ACHN (cell line): ENCODE measurements at places on chromosomes 6 and 20.
A peak's percentile ranks its signal among the peaks of the same experiment; 100 is the strongest.

GRCh38 chr20:63230800-63231268, 4.9 kb upstream of the BIRC7 start:
- DNase-seq: no peak

GRCh38 chr6:71277926-71278600, 10.5 kb upstream of the OGFRL1 start:
- peak; percentile 73 for DNase-seq

GRCh38 chr6:25442898-25443297, 163.7 kb downstream of the CARMIL1 start:
- DNase-seq: no peak

DNA sequence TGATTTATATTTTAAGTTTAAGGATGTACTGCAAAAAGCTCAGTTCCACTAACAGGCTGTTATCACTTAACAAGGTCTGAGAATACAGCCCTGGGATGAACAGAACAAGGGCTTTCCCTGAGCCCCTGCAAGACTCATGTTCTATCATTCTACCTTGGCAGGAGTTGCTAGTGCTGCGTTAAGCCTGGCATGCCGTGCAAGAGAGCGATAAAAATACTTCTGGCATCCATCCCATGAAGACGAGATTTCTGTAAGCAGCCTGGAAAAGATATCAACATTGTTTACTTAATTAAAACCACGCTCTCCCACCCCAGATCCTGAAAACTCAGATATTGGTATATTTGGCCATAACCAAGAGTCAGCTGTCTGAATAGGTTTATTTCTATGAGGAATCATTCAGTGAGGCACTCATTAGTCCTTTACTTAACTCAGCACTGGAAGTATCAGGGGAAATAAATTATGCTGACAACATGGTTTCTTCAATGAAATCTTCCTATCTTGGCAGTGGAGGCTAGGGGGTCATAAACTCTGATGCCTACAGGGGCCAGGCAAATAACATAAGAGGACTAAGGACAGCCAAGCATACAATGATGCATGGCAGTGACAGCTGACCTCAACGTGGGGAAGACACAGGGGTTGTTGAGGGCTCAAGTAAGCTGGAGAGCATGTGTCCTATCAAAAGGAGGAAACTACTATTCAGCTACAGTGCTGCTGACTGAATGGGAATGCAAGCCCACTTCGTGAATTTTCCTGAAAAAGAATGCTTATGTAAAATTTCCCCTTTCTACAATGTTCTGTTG, 37.6 kb upstream of the LYRM2 start:
- no peak for DNase-seq

DNA sequence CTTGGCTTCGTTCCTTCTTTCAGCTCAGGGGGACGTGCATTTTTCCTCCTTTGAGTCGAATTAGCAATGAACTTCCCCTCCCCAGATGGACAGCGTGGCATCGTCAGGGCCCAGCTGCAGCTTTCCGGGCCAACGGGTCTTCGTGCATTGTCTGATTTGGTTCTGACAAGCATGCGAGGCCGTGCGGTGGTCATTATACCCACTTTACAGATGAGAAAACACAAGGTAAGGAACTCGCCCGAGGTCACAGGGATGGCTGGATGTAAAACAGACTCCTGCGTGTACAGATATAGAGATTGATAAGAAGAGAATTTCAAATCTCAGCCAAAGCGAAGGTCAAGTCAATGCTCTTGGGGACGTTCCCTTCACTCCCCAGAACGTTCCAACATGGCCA, 187.6 kb upstream of the SULF2 start:
- no peak for DNase-seq

DNA sequence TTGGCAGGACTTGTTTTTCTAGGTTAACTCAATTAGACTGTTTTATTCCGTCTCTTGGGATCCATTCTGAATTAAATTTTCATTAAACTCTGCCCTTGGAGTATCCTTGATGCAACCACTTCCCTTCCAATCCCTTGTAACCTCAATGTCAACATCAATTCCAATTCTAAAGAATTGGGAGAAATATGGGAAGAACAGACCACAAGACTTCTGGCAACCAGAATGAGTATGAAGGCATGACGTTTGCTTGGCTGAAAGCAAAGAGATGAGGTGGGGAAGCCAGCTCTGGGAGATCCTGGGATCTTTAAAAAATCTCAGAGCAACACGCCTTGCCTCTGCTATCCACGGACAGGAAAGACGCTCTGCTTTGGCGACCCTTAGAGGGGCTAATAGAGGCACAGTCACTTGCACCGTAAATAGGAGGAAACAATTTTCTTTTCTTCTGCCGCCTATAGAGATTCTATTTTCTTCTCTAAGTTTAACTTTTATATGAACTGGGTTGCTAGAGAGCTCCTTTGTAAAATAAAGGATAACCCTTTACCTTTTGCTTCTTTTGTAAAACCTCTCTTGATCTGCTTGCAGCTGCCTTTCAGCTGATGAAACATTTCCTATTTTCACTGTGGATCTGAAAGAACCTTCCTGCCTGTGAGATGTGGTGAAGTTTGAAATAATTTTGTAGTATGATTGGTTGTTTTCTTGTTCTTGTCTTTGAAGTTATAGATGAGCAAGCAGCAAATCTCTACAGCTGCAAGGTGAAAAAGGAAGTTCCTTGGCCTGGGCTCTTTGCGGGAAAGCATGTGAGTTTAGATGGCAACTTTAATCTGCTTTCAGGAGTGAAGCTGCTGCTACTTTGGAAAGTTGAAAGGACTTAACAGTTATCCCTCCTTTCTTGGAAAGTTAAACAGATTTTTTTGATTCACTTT, at the start of gene ASIP:
TSS of gene ASIP (plus strand) at position 731 of the 923 bp plus-strand sequence. CDS start 18,952 bp downstream, outside the sequence.
- DNase-seq: no peak

DNA sequence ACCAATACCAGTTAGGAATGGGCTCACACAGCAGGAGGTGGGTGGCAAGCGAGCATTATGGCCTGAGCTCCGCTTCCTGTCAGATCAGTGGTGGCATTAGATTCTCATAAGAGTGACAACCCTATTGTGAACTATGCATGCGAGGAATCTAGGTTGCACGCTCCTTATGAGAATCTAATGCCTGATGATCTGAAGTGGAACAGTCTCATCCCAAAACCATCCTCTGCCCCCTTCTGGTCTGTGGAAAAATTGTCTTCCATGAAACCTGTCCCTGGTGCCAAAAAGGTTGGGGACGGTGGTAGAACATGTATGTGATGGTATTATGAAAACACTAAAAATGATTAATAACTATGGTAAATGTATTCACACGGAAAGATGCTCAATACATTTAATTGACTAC, 99.7 kb upstream of the HIVEP1 start:
- DNase-seq: peak; percentile 12

- DNase-seq: no peak
Measured at GRCh38 chr6:151490996-151491395, 2.8 kb upstream of the CCDC170 start.

- no peak for DNase-seq
Measured at GRCh38 chr6:37668251-37668650, 29.4 kb downstream of the MDGA1 start.

DNA sequence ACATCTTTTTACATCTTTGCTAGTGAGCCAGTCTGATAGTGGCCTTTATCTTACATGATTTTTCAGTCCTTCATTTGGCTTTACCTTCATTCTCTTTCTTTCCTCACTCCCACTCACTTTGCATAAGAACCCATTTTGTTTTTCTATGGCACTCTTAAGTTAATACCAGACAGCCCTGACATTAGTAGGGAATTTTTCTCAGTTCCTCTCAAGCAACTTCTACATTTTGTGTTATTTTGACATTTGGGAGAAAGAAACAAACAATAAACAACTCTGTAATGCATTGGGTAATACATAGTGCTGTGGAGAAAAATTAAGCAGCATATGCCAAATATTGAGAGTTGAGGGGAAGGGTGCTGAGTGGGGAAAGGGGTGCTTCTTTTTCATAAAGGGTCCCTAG, 524.1 kb upstream of the JAG1 start:
- DNase-seq: no peak

DNA sequence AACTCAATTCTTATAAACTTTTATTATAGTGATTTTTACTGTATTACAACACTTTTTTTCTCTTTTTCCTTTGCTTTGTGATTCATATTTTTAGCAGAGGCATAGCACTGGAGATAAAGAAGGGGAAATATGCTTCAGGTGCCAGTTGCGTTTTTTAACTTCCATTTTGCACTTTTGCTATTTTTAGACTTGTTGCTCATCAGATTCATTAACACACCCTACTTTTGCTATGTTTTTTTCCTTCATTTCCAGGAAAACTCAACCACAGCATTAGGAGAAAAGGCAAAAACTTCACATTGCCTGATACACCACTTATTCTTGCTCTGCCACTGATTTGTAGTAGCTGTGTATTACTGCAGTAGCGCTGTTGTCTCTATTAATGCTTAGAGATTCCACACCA, 8.0 kb upstream of the TMEM30A start:
- DNase-seq: no peak

- DNase-seq: peak; percentile 12
Measured at GRCh38 chr20:19785173-19785982, 27.3 kb downstream of the RIN2 start.

DNA sequence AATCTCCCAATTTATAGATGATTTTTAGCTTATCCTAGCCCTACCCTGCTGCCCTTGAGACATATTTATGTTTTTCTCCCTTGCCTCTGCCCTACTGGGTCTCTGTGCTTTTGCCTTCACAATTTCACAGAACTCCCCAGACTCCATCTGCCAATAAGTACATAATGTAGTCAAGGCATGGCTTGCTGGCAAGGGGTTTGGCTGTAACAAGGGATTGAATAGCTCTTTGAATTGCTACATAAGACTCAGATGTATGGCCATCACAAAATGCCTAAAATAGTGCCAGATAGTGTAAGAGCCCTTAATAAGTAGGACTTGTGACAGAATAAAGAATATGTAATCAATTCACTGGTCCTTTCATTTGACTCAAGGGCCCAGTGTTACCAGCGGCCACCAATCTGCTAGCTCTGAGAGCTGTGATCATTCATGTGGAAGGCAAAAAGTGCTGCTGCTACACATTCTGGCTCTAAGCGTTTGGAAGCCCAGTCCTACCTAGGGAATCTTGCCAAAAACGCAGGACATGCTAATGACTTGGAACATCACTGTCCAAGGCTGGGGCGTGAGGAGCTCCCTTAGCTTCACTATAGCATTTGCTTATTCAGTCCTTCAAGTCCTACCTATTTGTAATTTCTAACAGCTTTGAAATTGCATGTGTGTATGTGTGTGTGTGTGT, 20.5 kb downstream of the CLVS2 start:
- DNase-seq: no peak

DNA sequence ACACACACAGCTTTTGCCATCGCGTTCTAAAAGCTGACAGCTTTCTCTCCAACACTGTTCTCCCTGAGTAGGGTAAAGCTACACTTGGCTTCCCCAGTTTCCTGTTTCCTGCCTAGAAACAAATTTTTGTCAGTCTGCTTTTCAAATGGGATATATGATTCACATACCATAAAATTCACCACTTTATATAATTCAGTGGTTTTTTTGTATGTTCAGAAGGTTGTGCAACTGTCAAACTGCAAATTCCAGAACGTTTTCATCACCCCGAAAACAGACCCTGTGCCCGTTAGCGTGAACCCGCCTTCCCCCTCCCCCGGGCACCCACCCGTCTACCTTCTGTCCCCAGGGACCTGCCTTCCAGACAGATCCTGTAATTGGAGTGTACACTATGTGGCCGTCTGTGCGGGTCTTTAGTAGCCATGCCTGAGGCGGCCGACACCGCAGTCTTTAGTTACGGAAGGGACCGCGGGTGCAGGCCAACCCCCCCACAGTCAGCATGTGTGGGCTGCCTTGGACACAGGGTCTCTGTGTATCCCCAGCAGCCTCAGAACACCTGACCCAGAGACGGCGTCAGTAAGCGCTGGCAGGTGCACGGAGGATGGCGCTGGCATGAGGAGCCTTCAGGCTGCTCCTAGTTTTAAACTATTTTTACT, 16.6 kb downstream of the HRH3 start:
- no peak for DNase-seq

GRCh38 chr6:3557336-3557735, 100.5 kb upstream of the SLC22A23 start:
- DNase-seq: no peak

DNA sequence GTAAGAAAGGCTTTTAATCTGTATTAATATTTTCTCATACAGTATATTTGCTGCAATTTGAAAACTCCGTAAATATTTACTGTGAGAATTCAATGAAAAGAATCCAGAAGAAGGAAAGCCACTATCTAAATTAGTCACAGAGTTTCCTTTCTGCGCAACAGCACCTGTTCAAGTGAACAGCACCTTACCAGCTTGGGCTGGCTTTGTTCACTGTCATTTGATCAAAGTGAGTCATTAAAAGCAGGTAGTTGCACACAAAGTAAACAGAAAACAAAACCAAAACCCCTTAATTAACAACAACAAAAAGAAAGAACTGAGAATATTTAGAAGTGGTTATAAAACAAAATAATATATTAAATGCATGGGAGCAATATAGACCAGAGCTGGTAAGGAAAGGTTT, 12.8 kb downstream of the SMLR1 start:
- DNase-seq: no peak
